Umbilical cord (tissue), 2 donors: ENCODE measurements at places on chromosomes 3 and 15. TPM values are rescaled to one million over a fixed set of nuclear protein-coding genes. Genes with fewer than 3 reads are reported as not detected.

GRCh38 chr3:122281891-122282290 is 43.2 kb upstream of the CSTA start:
- DNase-seq: no peak

GRCh38 chr15:53675832-53676231 is 83.6 kb downstream of the WDR72 start:
- no peak for DNase-seq

DNA sequence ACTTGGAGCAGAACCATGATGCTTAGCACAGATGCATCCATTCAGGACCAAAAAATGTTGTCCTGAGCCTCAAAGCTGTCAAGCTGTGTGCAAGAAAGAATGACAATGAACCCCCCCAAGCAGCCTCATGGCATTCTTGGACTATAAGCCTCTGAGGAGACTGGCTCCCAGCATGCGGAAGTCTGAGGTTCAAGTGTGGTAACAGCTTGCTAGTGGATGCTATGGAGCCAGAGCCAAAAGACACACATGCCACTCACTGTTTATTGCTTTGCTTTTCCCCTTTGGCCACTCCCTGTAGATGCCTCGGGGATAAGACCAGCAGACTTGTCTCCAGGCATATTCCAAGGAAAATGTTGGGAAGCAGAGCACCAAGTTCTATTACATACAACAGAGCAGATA is 38.2 kb upstream of the SNRK start:
- no peak for DNase-seq

DNA sequence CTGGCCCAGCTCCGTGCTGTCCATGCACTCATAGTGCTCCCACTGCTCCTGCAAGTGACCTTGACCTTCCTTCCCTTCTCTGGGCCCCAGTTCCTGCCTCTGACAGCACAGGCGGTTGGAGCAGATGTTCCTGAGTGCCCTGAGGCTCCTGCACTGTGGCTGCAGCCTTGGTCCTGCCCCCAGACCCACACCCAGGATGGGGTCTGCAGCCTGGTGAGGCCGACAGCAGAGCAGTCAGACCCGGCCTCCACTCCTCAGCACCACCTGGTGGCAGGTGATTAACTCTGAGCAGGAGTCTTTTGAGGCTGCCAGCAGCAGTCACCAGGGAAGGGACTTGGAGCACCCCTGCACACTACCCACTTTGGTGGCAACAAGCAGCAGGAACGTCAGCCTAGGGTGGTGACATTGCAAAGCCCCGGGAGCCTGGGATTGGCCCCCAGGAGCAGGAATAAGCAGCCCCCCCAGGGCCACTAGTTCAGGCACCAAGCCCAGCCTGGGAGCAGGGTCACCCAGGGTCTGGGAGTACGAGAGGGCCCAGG is 64.6 kb downstream of the CYP11A1 start:
- DNase-seq: no peak

- DNase-seq: no peak
Measured at GRCh38 chr3:78629544-78629943, 1138.3 kb downstream of the ROBO1 start.

GRCh38 chr3:45986303-45986982 is 9.2 kb downstream of the FYCO1 start:
- no peak for DNase-seq

DNA sequence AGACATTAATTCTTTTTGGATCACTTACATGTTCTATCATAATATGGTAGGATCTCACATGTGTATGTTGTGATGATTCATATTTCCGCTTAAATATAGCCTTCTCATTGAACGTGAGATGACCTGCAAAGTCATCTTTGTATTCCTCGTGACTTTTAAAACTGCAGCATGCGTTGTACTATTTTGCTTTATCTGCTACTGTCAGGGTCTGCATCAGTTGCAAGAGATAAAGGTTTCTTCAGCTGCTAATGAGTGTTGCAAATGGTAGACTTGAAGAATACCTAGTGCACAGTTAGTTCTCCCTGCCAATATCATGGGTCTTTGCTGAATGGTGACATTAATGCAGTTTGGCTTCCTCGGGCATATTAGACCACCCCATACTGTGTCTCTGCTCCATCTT is 31.8 kb downstream of the REC114 start:
- DNase-seq: no peak

GRCh38 chr15:48507416-48508065 is 138.0 kb downstream of the FBN1 start:
- DNase-seq: peak; percentile 43

CTXN2 gene
- 1.2 TPM for total RNA-seq

NISCH gene
- 61.4 TPM for total RNA-seq

TRANK1 gene
- 9.4 TPM for total RNA-seq

NOX5 gene
- 1.2 TPM for total RNA-seq

CCR8 gene
- 18.3 TPM for total RNA-seq
